Liver (tissue), 10 donors: ENCODE measurements at places on chromosomes 11 and 22. TPM values are rescaled to one million over a fixed set of nuclear protein-coding genes. Genes with fewer than 3 reads are reported as not detected.

GRCh38 chr11:15871904-15872626 is 484.3 kb downstream of the SOX6 start:
- DNase-seq, result no peak

DNA sequence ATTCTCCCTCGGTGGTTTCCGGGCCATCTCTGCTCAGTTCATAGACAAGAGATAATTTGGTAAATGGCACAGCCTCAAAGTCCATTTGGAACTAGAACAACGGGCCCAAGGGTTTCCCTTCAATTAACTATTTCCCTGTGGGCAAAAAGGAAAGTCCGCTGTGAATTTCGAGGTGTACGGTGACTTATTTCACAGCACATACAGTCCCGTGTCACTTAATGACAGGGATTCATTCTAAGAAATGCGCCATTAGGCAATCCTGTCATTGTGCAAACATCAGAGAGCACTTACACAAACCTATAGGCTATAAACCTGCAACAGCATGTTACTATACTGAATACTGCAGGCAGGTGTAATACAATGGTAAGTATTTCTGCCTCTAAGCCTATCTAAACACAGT is 551.6 kb downstream of the OPCML start:
- DNase-seq, result no peak

- DNase-seq, result peak; percentile 33
Measured at GRCh38 chr11:110712659-110713448, 617 bp upstream of the ARHGAP20 start.

- DNase-seq, result no peak
Measured at GRCh38 chr11:114019046-114019445, 40.5 kb upstream of the ZBTB16 start.

GRCh38 chr11:45897556-45897955 is 9.5 kb downstream of the FREY1 start:
- DNase-seq, result no peak

DNA sequence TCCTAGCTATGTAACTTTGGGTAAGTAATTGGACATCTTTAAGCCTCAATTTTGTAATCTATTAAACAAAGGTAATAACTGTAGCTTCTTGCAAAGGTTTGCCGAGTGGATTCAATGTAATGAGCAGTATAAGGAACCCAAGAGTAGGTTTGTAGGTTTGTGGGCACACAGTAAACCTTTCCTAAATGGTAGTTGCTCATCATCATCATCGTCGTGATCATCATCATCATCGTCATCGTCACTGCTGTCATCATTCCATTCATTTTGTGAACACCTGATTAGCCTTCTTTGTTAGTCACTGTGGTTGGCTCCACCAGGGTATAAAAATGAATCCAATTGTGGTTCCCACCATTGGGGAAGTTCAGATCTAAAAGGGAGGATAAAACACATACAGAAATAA is 223.1 kb upstream of the KIRREL3 start:
- no peak for DNase-seq

DNA sequence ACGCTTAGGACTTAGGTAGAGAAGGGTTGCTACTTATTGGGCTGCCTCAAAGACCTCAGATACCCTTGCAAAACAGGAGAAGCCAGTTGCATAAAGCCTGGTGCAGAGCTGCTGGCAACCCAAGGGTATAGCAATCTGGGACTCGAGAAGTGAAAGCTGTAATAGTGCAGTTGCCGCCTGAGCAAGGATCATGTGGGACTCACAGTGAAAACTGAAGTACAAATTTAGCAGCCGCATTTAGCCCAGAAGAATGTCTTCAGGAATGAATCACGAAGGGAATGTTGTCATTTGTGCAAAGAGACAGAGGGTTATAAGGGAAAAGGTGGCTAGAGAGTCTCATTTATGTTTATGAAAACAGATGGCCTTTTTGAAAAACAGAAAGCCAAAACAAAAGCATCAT is 267.2 kb downstream of the TENM4 start:
- no peak for DNase-seq

GRCh38 chr11:112961146-112961668 is at the start of gene NCAM1:
Gene NCAM1 (plus strand): TSS chr11:112961420.
- no peak for DNase-seq

GRCh38 chr11:46203746-46204145 is 73.7 kb upstream of the CREB3L1 start:
- no peak for DNase-seq

- DNase-seq, result no peak
Measured at GRCh38 chr11:133541720-133542095, 9.4 kb upstream of the OPCML start.

GRCh38 chr22:46262449-46263215 is 511 bp downstream of the PKDREJ start:
- peak; percentile 84 for DNase-seq

DNA sequence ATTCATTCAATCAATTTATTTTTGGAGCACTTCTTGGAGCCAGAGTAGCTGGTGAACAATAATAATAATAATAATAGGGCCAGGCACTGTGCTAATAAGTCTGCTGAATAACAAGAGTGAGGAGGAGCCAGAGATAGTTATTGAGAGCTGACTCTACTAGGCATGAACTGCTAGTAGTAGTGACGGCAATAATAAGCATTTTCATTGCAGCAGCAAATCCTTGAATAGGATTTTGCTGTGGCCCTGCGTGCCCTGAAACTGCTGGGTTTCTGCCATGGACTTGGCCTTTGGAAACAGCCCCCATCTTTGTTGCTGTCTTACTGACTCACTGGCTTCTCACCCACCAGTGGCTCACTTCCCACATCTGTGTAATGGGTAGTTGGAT is 545.9 kb downstream of the MIAT start:
- no peak for DNase-seq

- DNase-seq, result no peak
Measured at GRCh38 chr11:18304745-18305144, 17.2 kb downstream of the HPS5 start.

GRCh38 chr11:57049749-57050148 is 61.0 kb downstream of the OR5AK2 start:
- DNase-seq, result no peak

DNA sequence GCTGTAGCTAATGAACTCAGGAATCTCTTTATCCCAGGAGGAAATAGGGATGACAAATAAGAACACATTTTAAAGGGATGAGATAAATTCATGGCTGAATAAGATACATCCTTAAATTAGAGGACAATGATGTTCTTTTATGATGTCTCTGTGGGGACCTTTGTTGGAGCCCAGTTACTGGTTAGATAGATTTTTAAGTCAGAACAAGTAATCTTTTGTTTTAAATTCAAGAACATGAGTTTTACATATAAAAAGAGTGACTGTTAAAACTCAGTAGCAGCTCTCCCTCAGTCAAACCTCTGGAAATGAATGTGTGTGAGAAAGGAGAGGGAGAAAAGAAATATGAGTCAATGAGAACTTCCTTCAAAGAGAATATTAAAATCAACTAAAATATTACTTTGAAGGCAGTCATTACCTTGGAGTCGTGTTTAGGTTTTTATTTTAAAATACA is 241.6 kb downstream of the SWAP70 start:
- DNase-seq, result no peak

GRCh38 chr11:88697139-88697538 is 359.6 kb upstream of the CTSC start:
- no peak for DNase-seq

DNA sequence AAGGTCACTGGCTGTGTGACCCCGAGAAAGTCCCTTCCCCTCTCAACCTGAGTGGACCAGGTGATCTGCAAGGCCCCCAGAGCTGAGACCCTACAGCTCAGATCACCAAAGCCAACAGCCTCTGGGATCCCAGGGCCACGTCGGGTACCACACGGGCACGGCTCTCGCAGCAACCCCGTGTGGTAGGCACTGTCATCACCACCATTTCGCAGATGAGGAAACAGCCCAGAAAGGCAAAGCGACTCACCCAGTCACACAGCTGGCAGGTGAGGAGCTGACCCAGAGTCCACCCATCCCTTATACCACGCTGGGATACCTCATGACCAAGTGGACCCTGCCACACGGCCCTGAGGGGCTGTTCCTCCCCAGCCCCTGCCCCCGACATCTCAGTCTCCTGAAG is 2.8 kb downstream of the ATP5MGL start:
- DNase-seq, result no peak

DNA sequence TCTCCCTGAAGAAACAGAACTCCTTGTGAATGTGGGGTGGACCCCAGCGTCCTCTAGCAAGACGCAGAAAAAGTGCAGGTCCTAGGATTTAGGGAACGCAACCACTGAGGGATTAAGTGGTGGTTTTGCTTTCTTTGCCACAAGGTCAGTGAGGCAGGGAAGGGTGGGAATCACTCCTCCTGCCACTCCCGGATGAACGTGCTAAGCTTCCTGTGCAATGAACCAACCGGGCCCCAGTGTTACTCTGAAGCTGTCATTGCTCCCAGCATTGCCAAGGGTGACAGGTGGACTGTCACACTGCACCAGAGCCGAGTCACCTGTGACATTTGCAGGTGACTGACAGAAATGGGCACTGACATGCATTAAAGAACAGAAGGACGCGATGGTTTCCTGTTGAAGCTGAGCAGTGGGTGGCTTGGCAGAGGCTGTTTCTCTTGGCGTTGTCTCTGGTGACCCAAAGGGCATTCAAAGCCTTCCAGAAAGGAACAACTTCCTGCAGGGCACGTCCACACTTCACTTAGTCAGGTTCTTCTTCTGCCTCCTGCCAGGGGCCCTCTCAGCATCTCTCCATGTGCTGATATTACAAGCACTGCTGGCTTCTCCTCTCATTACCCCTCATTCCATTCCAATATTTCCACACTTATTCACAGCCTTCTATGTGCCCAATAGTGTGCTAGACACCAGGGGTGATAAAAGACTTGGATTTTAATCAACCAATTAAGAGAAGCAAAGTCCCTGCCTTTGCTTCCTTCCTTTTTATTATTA is 9.7 kb downstream of the KIRREL3 start:
- no peak for DNase-seq

DNA sequence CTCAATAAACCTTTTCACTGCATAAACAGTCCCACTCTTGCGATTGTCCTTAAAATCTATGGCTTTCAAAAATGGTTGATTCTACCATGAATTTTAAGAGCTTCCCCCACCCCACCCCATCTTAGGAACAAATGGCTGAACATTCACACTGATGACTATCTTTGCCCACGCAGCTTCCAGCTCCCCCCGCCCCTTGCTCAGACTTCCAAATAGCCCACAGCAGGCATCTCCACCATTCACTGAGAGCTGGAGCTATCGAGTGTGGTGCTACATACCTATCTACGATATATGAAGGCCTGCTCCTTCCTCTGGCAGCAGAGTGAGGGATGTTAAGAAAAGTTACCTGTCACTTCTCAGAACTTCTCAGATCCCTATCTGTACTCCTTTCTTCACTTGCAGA is 26.7 kb downstream of the EIF3F start:
- DNase-seq, result peak; percentile 24

DNA sequence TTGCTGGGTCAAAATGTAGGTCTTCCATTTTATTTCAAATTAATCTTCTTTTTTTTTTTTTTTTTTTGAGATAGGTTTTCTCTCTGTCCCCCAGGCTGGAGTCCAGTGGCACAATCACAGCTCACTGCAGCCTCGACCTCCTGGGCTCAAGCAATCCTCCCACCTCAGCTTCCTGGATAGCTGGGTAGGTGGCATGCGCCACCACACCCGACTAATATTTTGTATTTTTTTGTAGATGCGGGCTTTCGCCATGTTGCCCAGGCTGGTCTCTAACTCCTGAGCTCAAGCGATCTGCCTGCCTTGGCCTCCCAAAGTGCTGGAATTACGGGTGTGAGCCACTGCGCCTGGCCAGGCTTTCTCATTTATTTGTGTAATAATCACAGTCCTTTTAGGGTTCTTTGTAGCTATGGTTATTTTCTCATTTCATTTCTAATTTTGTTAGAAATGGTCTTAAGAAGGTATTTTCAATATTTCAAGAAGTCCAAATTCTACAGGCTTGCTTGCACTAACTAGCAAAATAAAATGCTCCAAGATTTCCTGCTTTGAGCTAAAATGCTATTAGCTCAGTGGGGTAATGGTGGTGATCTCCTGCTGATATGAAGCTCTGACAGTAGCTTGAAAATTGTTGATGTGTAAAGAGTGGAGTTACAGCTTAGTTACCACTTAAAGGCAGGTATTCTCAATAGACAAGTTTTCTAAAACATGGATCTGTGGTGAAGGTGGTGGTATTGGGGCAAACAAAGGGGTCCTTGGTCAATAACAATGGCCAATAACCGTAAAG is 50.0 kb downstream of the RBX1 start:
- DNase-seq, result no peak

DNA sequence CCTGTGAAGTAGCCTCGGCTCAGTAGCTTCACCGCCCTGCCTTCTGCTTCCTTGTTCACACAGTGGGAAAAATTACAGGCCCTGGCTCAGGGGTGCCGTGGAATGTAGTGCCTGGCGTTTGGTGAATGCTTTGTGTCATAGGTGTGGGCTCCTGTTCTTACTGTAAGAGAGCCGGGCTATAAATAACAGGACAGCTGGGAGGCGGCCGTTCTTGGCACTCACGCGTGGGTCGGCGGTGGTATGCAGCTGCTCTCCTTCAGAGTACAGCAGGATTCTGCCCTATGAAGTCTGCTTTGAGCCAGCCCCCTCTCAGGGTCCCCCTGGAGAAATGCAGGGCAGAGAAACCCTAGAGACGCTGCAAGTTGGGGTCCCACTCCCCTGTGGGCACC is 84.2 kb downstream of the CTTN start:
- no peak for DNase-seq

DNA sequence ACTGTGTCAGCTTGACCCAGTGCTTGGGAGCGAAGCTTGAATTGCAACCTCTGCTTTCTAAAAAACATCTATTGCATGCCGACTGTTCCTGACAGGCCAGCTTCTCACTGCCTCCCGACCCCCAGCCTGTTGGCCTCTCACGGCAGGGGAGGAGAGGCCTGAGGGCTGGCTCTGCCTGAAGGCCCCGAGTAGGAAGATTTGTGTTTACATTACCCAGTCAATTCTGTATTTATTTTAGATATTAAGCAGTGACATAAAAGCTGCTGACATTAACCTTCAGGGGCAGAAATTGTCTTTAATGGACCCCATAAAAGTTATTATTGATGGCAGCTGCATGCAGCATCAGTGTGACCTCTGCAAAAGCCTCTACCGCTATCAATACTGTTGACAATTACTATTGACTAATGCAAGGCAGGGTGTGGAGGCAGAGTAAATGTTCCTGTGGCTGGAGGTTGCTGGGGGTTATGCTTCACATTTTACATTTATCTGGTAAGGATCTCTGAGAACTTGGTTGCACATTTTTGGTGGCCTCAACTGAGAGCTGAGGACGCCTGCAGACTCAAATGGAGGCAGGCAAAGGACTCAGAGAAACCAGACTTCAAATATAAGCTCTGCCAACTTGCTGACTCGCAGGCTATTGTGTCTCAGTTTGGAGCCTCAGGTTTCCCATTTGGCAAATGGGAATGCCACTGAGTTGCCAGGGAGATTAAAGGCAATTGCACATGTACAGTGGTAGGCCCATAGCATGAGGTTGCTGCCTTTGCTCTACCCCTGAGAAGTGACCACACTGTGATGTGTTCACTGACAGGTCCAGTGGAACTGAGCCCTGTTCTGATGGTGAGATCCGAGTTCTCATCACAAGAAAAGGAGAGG is 380.5 kb downstream of the TENM4 start:
- DNase-seq, result no peak

DENND5A gene
- 7.9 TPM for polyA plus RNA-seq

IGSF9B gene
- not detected for polyA plus RNA-seq

GSTT2B gene
- polyA plus RNA-seq, result 9.9 TPM

CD3G gene
- polyA plus RNA-seq, result 0.28 TPM

NLRP14 gene
- polyA plus RNA-seq, result 0.02 TPM

RIMBP3C gene
- not detected for polyA plus RNA-seq
